ENCODE measurements at places on chromosomes 5 and 9.

- peaks cover 43% of the 10 kb centered on the region for H3K36me3 ChIP-seq
- H3K27me3 ChIP-seq, result no peaks in the 10 kb centered on the region
- no peak overlapping the region for H3K27ac ChIP-seq
- no peaks in the 10 kb centered on the region for H3K4me1 ChIP-seq
Measured at GRCh38 chr9:109022873-109023272, 9.6 kb upstream of the CTNNAL1 start.

DNA sequence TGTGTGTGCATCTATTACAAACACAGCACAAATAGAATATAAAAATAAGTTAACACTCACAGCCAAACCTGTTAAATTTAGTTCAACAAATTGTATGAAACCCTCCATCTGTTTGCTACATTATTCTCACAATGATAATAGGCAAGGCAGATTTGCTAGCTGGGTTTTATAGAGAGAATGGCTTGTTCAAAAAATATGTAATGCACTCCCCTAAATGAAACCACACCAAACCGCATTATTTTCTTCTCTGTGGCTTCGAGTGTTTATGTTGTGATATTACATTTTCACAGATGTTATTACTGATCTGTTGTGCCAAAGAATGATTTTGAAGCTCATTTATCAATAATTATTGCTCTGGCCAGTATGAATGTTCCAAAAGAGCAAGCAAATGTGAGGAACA is 92.9 kb downstream of the SPATA31D1 start:
- DNase-seq, result no peak
- H3K27ac ChIP-seq, result no peak overlapping the region
- H3K4me3 ChIP-seq, result no peak overlapping the region
- no peaks in the 10 kb centered on the region for H3K4me1 ChIP-seq
- no peaks in the 10 kb centered on the region for H3K36me3 ChIP-seq

DNA sequence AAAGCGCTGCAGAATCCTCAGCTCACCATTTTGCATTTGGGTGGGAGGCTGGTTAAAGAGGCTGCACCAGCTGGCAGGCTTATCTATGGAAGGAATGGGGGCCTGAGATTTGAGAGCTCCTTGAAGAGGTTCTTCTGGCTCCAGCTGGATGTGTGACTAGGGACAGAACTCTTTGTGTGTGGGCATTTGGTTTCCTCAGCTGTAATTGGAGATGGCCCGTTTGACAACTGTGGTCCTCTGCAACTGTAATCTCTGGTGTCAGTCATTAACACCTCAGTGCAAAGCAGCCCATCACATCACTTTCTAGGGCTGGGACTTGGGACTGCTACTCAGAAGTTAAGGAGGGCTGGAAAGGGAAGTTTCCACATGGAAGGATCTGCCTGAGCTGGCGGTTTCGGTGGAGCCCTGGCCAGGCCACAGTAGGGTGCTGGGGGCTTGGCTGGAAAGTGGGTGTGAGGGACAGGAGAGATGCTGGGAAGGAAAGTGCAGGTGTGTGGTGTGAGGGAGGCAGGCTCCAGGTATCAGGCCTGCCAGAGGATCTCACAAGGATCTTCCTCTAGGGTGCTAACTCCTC is 193.8 kb downstream of the GADD45G start:
- no peak for DNase-seq
- H3K4me1 ChIP-seq, result no peaks in the 10 kb centered on the region
- no peaks in the 10 kb centered on the region for H3K36me3 ChIP-seq
- no peaks in the 10 kb centered on the region for H3K27me3 ChIP-seq
- no peak overlapping the region for H3K4me3 ChIP-seq
- no peak overlapping the region for H3K27ac ChIP-seq

- H3K4me3 ChIP-seq, result no peak overlapping the region
- no peaks in the 10 kb centered on the region for H3K27me3 ChIP-seq
- no peak for DNase-seq
- peaks cover 4% of the 10 kb centered on the region for H3K36me3 ChIP-seq
- no peaks in the 10 kb centered on the region for H3K4me1 ChIP-seq
Measured at GRCh38 chr9:14671377-14671776, 21.9 kb downstream of the ZDHHC21 start.

- H3K36me3 ChIP-seq, result no peaks in the 10 kb centered on the region
- no peak overlapping the region for H3K27ac ChIP-seq
- H3K4me3 ChIP-seq, result no peak overlapping the region
Measured at GRCh38 chr5:175640106-175640775, 17.6 kb upstream of the HRH2 start.

DNA sequence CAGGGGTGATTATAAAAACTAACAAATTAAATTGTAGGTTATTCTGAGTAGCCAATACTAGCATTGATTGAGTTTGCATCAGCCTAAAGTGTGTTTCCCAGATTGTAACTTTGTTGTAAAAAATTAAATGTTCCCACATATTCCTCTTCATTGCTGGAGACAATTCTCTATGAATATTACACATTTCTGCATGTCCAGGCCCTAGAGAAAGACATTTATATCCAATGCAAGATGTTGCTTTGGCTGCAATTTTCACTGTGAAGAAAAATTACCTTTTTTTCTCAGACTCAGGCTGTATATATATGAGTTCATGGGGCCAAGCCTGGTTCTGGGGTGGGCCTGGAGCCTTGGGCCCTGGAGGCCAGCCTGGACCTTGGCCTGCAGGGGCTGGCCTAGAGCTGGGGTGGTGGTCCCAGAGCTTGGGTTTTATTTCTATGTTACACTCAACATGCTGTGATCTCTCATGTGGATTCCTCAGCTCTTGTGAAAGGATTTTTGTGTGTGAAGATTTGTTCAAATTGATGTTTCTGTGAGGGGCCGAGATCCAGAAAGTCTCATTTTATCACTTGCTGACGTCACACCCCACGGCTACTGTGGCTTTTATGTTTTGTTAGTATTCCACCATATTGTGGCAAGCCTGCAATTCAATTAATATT is 232.5 kb downstream of the SPATA31A1 start:
- no peaks in the 10 kb centered on the region for H3K36me3 ChIP-seq
- no peaks in the 10 kb centered on the region for H3K4me1 ChIP-seq
- no peaks in the 10 kb centered on the region for H3K27me3 ChIP-seq
- H3K4me3 ChIP-seq, result no peak overlapping the region
- H3K27ac ChIP-seq, result no peak overlapping the region

DNA sequence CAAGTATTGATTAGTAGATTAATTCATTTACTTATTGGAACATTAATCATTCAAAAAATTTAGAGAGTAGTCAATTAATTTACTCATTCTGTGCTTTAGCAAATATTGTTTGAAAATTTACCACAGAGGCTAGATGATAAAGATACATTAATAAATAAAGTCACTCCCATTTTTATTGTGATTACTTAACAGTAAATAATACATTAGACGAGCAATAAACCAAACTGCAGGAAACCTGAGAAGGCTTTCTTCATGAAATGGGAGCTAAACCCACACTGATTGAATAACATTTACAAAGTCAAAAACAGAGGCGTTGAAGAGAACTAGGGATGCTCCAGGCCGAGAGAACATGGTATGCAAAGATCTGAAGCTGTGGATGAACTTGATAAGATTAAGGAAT is 38.8 kb upstream of the PRDM9 start:
- H3K4me1 ChIP-seq, result no peaks in the 10 kb centered on the region
- DNase-seq, result no peak
- no peak overlapping the region for H3K27ac ChIP-seq
- no peak overlapping the region for H3K4me3 ChIP-seq
- no peaks in the 10 kb centered on the region for H3K27me3 ChIP-seq

DNA sequence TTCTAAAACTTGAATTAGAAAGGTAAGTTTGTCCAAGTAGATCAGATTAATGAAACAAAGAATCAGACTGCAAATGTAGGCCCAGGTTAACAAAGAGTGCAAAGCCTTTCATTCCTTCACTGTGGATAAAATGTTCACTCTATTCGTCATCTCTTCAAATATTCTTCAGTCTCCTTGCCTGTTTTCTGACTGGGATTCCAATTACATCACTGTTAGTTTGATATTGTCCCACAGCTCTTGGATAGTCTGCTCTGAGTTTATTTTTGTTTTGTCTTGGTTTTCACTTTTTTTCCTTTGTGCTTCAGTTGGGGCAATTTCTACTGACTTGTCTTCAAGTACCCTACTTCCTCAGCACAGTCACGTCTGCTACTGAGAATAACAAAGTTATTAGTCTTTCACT is 38.5 kb upstream of the GZMA start:
- H3K4me3 ChIP-seq, result no peak overlapping the region
- no peak for DNase-seq
- H3K36me3 ChIP-seq, result no peaks in the 10 kb centered on the region
- H3K4me1 ChIP-seq, result peaks cover 22% of the 10 kb centered on the region

GRCh38 chr9:36815023-36815422 is 219.0 kb downstream of the PAX5 start:
- no peak for DNase-seq
- H3K27ac ChIP-seq, result no peak overlapping the region
- no peaks in the 10 kb centered on the region for H3K36me3 ChIP-seq

- no peak for DNase-seq
- peaks cover 12% of the 10 kb centered on the region for H3K4me1 ChIP-seq
- H3K27me3 ChIP-seq, result no peaks in the 10 kb centered on the region
- H3K27ac ChIP-seq, result no peak overlapping the region
- H3K4me3 ChIP-seq, result no peak overlapping the region
- peaks cover 85% of the 10 kb centered on the region for H3K36me3 ChIP-seq
Measured at GRCh38 chr9:92717201-92718085, 47.2 kb downstream of the BICD2 start.

- no peaks in the 10 kb centered on the region for H3K36me3 ChIP-seq
- DNase-seq, result no peak
- H3K4me1 ChIP-seq, result no peaks in the 10 kb centered on the region
- H3K27ac ChIP-seq, result no peak overlapping the region
- no peak overlapping the region for H3K4me3 ChIP-seq
Measured at GRCh38 chr9:87569518-87569917, 71.9 kb downstream of the DAPK1 start.

DNA sequence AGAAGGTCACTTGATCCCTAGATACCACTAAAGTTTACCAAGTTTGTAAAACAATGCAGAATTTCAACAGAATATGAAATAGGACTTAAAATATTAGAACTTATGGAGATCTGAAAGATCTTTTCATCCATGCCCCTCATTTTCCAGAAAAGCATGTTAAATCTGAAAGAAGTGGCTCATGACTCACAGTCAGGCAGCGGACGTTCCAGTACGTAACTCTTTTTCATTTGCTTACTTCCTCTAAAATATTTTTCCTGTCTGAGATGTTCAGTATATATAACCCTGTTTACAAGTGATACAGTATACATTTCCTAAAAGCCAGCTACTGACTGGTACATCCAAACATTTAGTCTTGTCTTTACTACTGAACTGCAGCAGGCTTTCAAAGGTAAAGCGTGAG is 22.3 kb downstream of the FBXW2 start:
- peaks cover 83% of the 10 kb centered on the region for H3K36me3 ChIP-seq
- no peaks in the 10 kb centered on the region for H3K4me1 ChIP-seq
- no peak for DNase-seq

GRCh38 chr5:35754481-35754880 is 102.2 kb upstream of the IL7R start:
- H3K4me1 ChIP-seq, result peaks cover 2% of the 10 kb centered on the region
- H3K27me3 ChIP-seq, result no peaks in the 10 kb centered on the region
- no peak overlapping the region for H3K4me3 ChIP-seq
- no peak for DNase-seq
- H3K36me3 ChIP-seq, result no peaks in the 10 kb centered on the region

GRCh38 chr9:750249-750967 is 91.1 kb upstream of the DMRT1 start:
- no peak for DNase-seq
- no peaks in the 10 kb centered on the region for H3K36me3 ChIP-seq
- no peak overlapping the region for H3K4me3 ChIP-seq
- H3K27ac ChIP-seq, result no peak overlapping the region
- H3K4me1 ChIP-seq, result peaks cover 22% of the 10 kb centered on the region
- H3K27me3 ChIP-seq, result no peaks in the 10 kb centered on the region

DNA sequence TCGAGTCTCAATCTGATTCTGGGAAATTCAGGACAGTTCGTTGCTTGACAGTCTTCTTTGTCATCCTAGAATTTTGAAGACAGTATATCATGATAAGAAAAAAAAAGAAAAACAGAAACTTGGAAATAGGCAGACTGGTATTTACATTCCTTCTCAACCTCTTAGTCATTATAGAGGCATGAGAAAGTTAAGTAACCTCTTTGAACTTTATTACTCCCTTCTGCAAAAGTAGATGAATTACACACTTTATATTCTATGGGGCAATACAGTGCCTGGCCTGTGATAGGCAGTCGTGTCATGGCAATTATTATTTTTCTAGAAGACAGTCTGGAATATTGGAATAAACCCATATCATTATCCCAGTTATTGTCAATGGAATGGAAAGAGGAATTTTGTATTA is 828.9 kb downstream of the TLR4 start:
- H3K27ac ChIP-seq, result no peak overlapping the region
- H3K36me3 ChIP-seq, result no peaks in the 10 kb centered on the region
- DNase-seq, result no peak
- H3K4me1 ChIP-seq, result no peaks in the 10 kb centered on the region

- no peak for DNase-seq
- H3K27ac ChIP-seq, result no peak overlapping the region
- H3K36me3 ChIP-seq, result no peaks in the 10 kb centered on the region
- H3K27me3 ChIP-seq, result no peaks in the 10 kb centered on the region
- no peaks in the 10 kb centered on the region for H3K4me1 ChIP-seq
- no peak overlapping the region for H3K4me3 ChIP-seq
Measured at GRCh38 chr5:168342151-168342825, 50.8 kb downstream of the WWC1 start.

DNA sequence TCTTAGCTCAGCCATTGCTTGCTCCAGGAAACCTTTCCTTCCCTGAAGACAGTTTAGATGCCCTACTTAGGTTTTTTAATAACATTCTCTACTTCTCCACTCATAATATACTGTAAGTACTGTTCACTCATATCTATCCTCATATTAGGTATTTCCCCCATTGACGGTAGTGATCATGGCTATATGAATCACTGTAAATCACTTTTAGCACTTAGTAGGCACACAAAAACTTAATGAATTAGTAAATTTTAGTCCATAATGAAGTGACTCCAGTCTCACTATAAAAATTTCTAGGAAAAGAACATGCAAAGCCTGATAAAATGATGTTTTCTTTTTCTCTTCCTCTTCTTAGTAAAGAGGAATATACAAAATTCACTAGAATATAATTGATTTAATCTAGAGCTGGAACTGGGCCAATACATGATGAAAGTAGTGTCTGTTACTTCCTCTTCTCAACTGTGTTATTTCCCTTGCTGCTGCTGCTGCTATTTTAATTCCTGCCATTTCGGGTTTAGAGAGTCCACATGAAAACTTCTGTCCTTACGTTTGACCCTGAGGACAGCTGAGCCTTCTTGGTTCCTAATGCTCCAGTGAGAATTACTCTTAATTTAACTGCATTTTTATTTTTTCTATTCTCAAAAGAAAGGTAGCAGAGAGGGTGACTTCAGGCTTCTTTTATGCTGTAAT is 73.5 kb downstream of the LNPEP start:
- DNase-seq, result no peak
- H3K36me3 ChIP-seq, result peaks cover 56% of the 10 kb centered on the region
- no peak overlapping the region for H3K4me3 ChIP-seq
- peaks cover 4% of the 10 kb centered on the region for H3K4me1 ChIP-seq
- H3K27me3 ChIP-seq, result no peaks in the 10 kb centered on the region
- no peak overlapping the region for H3K27ac ChIP-seq

DNA sequence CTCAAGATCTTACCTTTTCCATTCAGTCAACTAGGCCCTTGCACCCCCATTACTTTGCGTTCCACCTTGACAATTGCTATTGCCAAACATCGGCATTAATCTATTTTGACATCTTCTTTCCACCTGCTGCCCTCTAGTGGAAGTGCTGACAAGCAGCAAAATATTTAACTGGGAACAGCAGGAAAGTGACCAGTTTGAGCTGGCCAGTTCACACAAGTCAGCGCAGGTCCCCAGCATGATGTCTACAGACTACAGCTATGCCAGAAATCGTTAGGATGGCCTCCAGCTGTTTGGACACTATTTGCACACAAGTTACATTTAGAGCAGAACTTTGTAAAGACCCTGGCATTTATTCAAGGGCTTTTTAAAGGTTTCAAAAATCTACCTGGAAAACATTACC is 160.1 kb downstream of the GHR start:
- H3K4me3 ChIP-seq, result no peak overlapping the region
- H3K27ac ChIP-seq, result no peak overlapping the region
- no peaks in the 10 kb centered on the region for H3K36me3 ChIP-seq
- H3K4me1 ChIP-seq, result no peaks in the 10 kb centered on the region
- no peaks in the 10 kb centered on the region for H3K27me3 ChIP-seq

Measured in CD4-positive, alpha-beta T cell (primary cell).